ENCODE measurements at places on chromosomes 3 and 15.
A peak's percentile ranks its signal among the peaks of the same experiment; 100 is the strongest.

DNA sequence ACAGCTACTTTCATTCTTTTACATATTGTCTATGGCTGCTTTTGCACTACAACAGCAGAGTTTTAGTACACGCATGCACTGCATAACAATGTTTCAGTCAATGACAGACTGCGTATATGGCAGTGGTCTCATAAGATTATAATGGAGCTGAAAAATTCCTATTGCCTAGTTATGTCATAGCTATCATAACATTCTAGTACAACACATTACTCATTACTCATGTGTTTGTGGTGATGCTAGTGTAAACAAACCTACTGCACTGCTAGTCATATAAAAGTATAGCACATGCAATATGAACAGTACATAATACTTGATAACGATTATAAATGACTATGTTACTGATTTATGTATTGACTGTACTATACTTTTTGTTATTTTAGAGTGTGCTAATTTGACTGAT lies 47.9 kb downstream of the QTRT2 start:
- DNase-seq: peak; percentile 2

- no peak for DNase-seq
These were observed 54.5 kb downstream of the ALDH1A2 start for GRCh38 chr15:58010983-58011382.

DNA sequence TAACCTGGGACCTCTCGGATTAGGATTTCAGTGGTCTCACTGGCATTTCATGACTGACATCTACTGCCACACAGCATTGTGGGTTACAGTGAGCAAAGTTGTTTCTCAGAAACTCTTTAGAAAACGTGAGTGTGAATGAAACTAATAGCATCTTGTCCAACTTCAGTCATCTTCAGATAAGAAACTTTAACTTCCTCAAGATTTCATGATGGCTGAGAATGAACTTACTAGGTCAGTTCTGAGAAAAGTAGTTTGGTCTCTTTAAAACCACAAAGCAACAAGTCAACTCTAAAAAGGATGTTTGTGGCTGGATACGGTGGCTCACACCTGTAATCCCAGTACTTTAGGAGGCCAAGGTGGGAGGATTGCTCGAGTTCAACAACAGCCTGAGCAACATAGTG lies 14.2 kb upstream of the HOMER2 start:
- DNase-seq: no peak

GRCh38 chr3:86937306-86937791 lies 53.6 kb downstream of the VGLL3 start:
- DNase-seq: no peak

DNA sequence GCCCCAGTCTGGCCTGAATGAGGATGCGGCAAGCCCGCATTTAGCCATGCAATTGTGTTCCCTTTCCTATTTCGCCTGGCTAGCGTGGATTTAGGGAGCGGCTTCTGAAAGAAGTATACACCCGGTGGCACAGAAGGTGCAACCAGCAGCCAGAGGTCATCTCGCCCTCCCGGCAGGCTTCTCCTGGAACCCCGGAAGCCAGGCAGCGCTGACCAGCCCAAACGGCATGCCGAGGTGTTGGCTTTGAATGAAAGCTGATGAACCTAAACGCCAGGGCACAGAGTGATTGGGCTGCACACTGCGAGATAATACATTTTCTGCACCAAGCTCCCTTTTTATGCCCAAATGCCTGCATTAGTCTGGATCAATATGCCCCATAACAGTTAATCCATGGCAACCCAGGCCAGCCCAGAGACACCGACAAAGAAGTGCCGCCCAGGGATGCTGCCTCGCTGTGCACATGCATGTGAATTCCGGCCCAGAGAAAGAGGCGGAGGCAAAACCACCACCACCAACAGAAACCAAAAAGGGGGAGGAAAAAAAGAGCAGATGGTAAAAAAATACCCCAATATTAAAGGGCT lies 1.4 kb downstream of the SRGAP3 start:
- no peak for DNase-seq

GRCh38 chr3:64400706-64401105 lies 175.4 kb upstream of the PRICKLE2 start:
- DNase-seq: no peak

- no peak for DNase-seq
These were observed 52.8 kb downstream of the PPM1L start for GRCh38 chr3:160808838-160809237.

GRCh38 chr3:67947808-67948508 lies 293.5 kb upstream of the SUCLG2 start:
- peak; percentile 48 for DNase-seq

GRCh38 chr3:14523792-14524191 lies 16.4 kb downstream of the GRIP2 start:
- no peak for DNase-seq

GRCh38 chr3:168859143-168859542 lies 763.4 kb upstream of the GOLIM4 start:
- no peak for DNase-seq

DNA sequence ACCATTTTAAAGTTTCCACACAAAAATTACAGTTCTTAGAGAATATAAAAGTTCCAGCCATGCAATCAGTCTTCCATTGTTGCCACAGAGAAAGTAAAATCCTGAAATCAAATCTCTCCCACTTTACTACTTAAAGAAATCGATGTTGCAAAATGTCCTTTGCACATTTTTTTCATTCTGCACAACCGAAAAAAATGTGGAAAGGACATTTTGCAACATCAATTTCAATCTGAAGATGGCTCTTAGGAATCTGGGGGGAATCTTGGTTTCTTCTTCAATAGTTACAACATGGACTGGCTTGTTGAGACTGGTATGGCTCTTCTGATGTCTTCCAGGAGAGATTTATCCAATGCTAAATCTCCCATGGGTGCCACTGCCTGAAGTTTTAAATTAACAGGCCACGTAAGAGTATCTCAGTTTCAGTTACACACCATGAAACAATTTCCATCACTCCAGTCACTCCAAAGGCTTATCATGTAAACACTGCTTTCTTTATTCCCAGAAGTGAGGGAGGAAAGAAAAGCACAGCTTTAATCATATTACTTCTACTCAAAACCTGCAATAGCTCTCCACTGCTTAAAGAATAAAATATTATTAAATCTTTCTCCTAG lies 55.8 kb upstream of the CTNNB1 start:
- DNase-seq: no peak

GRCh38 chr3:170572665-170573253 lies 13.1 kb downstream of the SLC7A14 start:
- no peak for DNase-seq

DNA sequence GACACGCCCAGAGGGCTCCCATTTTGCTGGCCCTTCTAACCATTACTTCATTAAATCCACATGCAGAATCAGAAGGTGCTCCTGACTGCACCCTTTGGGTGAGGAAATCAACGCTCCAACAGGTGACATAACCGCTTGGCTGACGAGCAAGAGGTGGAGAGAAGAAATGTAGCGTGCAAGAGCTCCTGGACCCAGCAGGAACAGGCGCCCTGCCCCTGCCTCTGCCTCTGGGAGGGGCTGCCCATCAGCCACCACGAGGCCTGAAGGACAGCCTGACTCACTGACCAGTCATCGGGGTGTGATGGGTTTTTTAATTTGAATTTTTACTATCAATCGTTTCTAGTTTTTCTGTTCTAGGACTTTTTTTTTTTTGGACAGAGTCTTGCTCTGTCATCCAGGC lies 218.2 kb downstream of the ADAMTS17 start:
- DNase-seq: no peak

DNA sequence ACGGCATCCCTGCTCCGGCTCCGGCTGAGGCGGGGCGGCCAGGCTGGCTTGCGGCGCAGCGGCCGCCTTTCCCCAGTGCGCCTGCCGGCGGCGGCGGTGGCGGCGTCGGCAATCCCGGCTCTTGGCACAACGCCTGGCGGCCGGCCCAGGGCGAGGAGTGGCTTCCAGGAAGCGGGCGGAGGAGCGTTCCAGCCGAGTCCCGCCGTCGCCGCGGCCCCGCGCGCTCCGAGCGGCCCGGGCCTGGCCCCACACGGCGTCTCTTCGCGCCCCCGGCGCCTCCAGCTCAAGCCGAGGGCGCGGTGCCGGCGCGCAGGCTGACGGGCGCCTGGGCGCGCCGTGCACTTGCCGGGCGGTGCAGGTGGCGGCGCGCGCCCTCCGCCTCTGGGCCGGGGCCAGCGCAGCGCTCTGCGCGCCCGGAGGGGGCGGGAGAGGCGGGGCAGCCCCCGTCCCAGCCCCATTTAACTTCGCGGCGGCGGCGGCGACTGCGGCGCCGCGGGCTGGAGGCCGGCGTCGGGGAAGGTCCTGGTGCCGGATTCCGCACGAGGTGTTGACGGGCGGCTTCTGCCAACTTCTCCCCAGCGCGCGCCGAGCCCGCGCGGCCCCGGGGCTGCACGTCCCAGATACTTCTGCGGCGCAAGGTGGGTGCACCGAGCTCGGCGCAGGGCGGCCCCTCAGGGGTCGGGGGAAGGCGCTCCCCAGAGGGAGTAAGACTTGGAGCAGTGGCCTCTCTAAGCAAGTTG lies at the start of gene ADAMTSL3:
Gene ADAMTSL3, plus strand, starts transcription at position 485 of the 740 bp plus-strand sequence. CDS start 1,639 bp downstream, outside the sequence.
- peak; percentile 25 for DNase-seq

DNA sequence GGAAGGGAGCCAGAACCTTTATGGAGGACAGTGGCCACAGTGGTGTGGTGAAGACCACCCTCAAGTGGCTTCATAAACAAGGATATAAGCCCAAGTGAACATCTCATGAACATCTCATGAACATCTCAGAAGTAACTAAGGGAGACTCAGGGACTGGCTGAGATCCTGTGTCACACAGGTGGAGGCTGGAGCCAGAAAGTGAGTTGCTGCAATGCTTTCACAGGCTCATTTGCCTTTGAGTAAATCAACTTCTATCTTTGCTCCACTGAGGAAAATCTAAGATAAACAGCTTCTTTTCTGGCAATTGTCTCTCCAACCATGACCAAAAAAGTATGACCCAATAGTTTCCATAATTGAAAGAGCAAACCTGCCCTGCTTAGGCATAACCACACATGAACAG lies 152.9 kb downstream of the CADPS start:
- no peak for DNase-seq

DNA sequence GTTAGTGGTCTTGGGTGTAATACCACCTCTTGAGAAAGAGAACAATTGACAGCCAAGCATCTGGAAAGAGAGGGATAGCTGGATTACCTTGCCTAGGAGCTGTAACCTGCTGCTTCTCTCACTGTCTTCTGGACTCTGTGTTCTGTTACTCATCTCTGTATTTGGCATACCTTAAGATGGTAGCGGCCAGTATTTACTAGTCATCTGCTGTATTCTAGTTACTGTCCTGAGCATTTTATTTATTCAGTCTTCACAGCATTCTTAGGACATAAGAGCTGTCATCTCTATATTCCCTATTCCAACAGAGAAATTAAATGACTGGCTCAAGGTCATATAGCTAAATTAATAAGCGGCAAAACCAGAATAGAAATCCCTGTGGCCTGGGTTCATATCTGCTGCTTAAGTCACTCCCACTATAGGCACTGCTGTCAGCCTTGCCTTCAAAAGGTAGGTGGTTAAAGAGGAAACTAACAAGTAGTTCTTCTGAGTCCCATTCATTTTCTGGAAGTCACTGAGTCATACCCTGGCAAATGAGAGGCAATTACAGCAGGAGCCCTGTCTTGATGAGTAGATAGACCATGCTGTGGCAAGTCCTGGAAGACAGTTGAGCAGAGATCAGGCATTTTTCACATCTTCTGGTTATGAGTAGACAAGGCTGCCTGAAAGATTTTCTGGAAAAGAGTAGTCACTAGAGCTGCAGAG lies 68.2 kb downstream of the RAB7A start:
- no peak for DNase-seq

DNA sequence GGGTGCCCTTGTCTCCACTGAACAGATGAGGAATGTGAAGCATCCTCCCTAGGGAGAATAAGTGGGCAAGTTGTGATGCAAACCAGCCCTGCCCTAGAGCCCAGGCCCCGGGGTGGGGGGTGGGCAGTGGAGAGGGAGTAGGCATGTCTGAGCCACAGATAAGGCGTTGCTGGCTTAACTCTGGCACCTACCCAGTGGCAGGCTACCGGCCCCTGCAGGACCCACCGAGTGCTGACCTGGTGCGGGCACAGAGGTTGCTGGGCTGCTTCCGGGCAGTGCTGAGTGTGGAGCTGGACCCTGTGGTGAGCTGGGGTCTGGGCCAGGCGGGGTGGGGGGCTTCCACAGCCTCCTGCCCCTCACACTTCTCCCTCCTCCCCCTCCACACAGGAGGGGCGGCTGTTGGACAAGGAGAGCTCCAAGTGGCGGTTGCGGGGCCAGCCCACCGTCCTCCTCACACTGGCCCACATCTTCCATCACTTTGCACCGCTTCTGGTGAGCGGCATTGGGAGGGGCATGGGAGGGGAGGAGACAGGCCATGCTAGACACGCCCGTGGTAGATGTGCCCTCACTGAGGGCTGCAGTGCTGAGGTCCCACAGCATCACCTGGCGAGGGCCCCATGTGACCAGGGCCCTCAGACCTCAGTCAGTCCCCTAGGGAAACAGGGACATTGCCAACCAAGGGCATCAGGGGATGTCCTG lies 10.1 kb downstream of the RNF123 start:
- DNase-seq: no peak

DNA sequence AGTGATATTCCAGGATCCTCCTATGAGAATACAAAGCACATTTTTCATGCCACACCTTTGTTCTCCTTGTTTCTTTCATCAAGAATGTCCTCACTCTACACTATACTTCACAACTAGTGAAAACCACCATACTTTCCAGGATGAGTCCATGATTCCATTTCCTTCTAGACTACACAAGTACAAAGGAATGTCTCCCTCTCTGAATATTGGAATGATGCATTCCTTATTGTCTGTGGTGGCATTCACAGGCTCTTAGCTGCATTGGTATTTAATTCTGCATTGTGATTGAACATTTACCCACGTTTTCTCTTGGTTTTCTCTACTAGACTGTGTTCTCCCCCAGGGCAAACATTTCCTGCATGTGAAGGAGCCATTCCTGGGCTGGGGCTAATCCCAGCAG lies 217.5 kb downstream of the RAP2B start:
- DNase-seq: no peak

- no peak for DNase-seq
These were observed 7.5 kb downstream of the ST8SIA2 start for GRCh38 chr15:92400980-92401787.

DNA sequence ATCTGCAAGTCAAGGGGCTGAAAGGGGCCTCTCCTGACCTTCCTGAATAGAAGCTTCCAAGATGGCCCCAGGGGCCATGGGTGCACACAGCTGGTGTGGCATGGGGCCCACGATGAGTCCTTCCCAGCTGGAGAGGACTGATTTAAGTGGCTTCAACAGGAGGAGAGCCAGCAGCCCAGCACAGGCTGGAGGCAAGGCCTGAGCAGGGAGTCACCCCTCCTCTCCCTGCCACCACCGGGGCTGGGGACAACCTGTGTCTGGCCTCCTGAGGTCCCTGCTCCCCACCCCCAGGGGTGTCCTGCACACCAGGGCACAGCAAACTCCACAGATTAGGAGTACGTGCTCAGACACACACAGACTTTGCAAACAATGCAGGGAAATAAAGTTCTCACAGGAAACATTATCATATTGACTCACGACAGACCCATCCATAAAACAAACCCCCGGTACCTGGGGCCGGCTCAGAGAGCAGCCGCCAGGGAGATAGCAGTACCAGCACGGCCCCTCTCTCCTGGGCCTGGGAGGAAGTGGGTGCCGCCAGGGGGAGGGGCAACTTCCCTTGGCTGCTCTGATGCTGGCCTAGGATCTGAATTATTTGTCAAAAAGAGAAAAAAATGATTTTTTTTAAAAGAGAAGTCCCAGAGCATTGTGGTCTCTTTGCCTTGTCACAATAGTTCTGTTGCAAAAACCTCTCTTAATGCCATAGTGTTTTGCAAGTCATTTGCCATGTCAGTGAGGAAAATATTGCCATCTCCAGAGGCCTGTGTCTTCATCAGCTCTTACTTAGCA lies 21.9 kb upstream of the TSEN2 start:
- DNase-seq: no peak
